ENCODE measurements at places on chromosomes 13 and 19. TPM values are rescaled to one million over a fixed set of nuclear protein-coding genes. Genes with fewer than 3 reads are reported as not detected.

DNA sequence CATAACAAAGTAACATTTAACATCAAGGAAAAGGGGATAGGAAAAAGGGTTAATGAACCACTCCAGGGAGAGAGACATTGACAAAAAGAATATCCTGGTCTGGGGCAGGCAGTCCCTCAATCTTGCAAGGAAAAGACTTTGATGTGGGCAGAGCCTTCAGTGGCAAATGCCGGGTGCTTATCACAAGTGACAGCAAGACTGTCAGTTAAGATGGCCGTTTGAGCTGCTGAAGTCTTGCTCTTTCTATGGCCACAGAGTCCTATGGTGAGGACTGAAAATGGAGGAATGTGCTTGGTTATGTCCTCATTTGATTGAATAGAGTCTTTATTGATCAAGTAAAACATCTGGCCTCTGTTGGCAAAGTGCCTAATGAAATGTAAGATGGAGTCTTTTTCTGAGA lies 112.1 kb downstream of the B3GLCT start:
- DNase-seq = no peak

DNA sequence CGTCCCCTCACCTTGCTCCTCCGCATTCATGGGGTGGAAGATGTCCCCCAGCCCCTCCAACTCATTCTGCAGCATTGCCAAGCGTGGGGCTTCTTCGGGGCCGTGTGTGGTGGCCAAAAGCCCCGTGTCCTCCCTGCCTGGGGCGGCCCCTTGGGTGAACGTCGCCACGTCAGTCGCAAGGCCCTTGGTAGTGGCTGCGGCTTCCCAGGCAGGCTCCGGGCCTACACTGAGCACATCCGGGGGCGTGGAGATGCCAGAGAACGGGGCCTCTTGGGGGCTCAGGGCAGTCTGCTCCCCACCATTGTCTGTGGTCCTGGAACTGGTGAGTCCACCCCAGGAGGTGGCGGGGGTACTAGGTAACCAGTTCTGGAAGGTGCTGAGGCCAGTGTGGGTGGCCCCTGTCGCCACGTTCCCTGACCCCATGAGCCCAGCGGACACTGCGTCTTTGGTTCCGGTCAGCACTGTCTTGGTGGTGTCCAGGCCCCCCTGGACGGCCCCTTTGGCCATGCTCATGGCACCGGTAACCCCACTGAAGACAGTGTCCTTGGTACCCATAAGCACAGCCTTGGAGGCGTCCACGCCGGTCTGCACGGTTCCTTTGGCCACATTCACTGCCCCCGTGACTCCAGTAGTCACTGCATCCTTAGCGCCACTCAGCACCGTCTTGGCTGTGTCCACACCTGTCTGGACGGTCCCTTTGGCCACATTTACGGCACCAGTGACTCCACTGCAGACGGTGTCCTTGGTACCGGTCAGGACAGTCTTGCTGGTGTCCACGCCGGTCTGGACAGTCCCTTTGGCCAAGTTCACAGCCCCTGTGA lies 7.6 kb downstream of the PLIN4 start:
- no peak for DNase-seq

DNA sequence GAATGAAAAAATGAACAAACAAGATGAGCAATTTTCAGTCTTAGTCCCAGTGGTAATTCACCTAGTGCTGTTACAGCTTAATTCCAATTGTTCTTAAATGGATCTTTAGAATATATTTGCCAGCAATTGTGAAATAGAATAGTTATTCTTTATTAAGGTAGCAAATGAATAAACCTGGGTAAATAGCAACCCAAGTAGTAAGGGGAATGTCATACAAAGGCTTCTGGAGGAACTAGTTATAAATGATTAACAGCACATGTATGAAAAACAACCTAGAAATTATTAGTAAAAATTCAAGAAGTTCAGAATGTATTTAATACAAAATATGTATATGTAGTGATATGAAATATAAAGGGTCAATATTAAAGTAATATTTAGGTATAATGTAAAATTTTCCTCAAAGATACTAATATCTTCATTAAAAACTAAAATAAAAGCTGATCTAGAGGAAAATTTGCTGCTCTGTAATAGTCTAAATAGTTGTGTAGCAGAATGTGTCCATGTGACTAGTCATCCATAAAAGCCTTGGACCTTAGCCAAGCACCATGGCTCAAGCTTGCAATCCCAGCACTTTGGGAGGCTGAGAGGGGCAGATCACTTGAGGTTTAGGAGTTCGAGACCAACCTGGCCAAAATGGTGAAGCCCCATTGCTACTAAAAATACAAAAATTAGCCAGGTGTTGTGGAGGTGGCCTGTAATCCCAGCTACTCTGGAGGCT lies 535.9 kb upstream of the ATXN8OS start:
- DNase-seq = no peak

DNA sequence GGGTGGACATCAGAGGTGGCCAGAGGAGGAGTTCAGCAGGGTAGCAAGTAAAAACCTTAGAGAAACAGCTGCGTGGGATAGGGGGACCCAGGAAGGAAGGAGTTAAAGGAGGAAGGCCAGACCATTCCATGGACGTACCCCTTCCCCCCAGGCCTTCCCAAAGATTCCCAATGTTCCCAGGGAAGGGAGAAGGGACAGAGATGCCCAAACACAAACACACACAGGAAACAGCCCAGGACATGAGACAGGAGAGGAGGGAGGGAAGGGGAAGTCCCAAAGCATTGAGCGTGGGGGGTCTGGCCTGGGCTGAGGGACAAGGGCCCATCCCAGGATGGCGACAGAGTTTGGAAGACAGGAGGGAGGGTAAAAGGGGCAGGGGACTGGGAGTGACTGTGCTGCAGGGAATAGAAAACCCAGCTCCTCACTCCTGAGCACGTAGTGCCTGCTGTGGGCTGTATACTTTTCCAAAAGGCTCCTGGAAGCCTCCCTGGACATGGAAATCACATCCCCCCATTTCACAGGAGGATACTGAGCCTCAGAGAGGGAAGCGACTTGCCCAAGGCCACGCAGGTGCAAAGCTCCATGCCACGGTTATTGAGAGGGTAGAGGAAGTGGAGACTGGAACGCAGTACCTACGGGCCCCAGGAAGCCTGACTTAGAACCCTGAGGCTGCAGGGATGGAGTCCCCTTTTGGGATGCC lies 1.1 kb downstream of the SYDE1 start:
- no peak for DNase-seq

DNA sequence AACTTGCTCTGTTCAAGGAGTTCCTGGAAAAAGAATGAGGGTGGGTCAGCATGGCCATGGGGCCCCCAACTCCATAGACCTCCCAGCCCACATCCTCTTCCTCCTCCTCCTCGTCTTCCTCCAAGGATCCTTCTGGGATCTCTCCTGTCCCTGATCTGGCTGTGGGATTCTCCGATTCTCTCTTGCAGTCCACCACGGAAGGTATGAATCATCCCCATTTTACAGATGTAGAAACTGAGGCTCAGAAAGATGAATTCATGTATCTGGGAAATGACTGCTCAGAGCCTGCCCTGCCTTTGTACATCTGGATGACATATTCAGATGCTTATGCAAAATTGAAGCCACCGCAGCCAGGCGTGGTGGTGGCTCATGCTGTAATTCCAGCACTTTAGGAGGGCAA lies 2.2 kb upstream of the KANK2 start:
- DNase-seq = no peak

DNA sequence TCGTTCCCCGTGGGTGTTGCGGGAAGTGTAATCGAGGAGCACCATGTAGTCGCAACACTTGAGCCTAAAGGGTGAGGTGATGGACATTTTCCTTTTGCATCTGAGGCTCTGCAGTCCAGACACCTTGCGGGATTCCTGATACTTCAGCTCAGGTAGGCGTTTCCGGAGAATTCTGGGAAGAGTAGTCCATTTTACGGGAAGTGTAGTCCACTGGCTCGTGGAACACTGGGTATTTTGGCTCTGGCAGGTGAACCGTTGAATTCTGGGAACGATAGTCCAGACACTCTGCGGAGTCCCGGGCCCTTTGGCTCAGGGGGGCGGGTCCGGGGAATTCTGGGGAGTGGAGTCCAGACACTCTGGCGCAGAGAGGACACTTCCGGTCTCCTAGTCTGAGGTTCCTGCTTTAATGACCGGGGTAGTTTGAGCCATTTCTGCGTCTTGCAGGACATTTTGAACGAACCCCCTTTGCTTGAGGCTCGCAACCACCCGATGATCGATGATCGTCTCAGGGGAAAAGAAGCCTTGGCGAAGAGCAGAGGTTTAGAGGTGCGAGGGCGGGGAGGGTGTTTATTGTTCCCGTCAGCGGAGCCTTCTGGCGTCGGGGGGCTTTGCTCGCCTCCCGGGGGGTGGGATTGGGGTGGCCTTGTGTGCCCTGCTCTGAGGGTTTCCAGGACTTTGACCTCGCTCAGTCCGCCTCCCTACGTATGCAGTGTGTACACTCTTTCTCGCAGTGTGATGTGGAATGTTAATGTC lies at the start of gene ZNF223:
ZNF223 (plus strand) TSS at position 387 of the 753 bp plus-strand sequence. CDS start 3,141 bp downstream, outside the sequence.
- peak; percentile 92 for DNase-seq

DNA sequence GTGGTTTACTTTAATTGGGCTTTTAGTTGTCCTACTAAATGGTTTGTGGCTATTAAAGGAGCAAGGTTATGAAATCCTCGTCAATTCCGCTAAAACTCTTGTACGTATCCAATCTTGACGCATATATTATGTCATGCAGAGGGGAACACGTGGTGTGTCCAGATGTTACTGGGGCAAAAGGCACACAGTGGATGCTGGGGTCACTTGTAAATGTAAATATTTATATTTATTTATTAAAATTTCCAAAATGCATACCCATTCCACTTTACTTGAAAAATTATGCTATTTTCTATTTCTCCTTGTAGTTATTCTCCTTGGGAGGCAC lies 36.7 kb upstream of the SLC46A3 start:
- no peak for DNase-seq

GRCh38 chr13:98576200-98576945 lies 534 bp downstream of the STK24 start:
- DNase-seq = no peak

DNA sequence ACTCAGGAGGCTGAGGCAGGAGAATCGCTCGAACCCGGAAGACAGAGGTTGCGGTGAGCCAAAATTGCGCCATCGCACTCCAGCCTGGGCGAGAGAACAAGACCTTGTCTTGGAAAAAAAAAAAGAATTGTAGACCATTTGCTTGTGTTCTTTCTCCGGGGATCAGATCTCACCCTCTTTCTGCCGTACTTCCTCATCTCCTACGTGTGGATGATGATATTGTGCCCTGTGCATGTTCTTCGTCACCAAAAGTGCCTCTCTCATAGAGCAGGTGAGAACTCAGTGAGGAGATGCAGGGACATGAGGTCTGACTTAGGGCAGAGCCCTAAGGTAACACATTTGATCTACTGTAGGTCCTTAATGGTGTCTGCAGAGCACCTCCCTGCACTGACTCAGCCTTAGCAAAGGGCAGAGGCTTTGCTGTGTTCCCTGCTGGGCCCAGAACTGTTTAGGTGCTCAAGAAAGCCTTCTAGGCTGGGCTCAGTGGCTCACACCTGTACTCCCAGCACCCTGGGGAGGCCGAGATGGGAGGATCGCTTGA lies 1.3 kb downstream of the APOC2 start:
- no peak for DNase-seq

DNA sequence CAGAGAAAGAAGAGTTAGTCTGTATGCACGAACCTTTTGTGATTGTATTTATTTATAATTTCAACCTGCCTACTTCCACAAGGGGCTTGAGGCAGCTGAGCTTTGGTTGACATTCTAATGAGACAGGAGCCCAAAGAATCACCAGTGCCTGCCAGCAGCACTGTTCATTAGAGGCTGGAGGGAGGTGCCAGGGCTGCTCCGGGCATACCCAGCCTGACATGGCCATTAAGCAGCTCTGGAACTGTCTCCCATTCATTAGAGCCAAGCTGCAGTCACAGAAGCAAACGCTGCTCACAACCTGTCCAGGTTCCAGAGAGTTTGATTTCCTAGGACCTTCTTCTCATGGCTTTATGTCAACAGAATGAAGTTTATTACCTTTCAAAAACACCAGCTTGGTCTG lies 425.5 kb downstream of the RFC3 start:
- no peak for DNase-seq

- DNase-seq = no peak
Observed at GRCh38 chr19:43316591-43317319, 36.7 kb upstream of the CD177 start.

DNA sequence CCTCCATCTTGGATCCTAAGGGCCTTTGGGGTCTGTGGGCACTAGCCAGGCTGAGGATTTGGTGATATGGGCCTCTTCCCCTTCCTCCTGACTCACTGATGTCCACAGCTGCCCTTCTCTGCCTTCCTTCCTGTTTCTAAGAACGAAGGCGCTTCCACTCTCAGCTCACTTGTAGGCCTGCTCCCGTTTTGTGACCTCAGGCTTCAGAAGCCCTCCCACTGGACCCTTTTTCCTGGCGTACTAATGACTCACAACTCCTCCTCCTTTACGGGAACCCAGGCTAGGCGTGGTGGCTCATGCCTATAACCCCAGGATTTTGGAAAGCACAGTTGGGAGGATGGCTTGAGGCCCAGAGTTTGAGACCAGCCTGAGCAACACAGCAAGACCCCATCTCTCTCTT lies 55.6 kb downstream of the TMED1 start:
- DNase-seq = no peak

- DNase-seq = no peak
Observed at GRCh38 chr19:53092723-53093122, 10.5 kb downstream of the ZNF160 start.

GRCh38 chr19:38500450-38500849 lies 67.0 kb downstream of the RYR1 start:
- no peak for DNase-seq

GRCh38 chr13:46759846-46760245 lies 37.1 kb downstream of the ESD start:
- no peak for DNase-seq

DNA sequence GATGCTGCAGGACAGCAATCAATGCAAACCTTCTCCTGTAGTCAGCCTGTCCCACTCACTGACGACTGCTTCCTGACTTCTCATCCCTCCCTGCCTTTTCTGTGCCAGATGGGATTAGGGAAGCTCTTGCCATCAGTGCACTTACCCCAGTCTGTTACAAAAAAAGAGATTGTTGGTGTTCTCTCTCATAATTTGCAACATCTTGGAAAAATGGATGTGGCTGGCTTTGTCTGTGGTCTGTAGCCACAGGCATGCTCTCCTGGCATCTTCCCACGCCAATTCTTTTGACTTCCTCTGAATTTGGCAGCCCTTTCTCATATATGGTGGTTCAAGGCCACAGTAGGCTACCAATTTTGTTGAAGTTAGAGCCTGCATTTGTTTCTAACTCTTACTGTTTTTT lies 11.6 kb upstream of the HTR2A start:
- DNase-seq = no peak

PTH2 gene
- total RNA-seq = not detected

ZNF575 gene
- 5.1 TPM for total RNA-seq

PDX1 gene
- not detected for total RNA-seq

NLRP11 gene
- not detected for total RNA-seq

FPR2 gene
- not detected for total RNA-seq

PSG6 gene
- total RNA-seq = not detected

GNG7 gene
- 2.5 TPM for total RNA-seq

Data from chondrocyte (in vitro differentiated cells).